Activated CD4-positive, alpha-beta T cell treated with anti-CD3 and anti-CD28 coated beads, Interleukin-2, amount 50 U/mL, for 48 hours (primary cell): ENCODE measurements at places on chromosomes 2 and 18.

DNA sequence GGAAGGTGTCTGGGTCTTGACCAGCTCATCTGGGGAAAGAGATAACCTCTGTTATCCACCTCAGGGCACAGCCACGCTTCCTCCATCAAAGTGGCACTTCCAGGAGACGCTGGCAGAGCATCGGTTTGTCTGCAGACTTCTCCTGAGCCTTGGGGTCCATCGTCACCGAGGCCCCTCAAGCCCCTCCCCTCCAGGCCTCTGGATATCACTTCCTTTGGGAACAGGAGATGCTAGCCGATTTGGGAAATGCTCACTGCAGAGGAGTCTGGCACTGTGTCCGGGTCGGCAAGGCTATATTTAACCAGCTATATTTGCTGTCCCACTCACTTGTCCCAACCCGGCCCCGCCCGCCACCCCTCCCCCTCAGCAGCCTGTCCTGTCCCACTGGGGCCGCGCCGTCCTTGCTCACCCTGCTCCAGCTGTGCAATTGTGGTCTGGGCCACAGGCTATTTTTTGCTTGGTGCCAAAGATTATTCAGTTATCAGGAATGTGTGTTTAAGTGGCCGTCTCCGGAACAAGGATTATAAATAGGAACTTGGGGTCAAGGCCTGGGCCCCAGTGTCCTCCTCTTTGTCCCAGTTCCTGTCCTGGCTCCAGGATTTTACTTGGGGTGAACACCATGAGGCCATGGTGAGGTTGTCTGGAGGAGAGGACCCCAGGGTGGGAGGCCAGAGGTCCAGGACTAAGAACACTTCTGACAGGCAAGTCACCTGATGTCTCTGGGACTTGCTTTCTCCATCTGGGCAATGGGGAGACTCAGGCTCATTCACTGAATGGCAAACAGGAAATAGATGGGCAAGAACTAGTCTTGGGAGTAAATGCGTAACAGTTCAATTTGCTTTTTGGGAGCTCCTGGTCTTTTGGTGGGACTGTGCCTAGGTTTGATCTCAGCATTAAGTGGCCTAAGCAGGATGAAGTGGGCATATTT lies 263.6 kb downstream of the DYSF start:
- no peak for DNase-seq

DNA sequence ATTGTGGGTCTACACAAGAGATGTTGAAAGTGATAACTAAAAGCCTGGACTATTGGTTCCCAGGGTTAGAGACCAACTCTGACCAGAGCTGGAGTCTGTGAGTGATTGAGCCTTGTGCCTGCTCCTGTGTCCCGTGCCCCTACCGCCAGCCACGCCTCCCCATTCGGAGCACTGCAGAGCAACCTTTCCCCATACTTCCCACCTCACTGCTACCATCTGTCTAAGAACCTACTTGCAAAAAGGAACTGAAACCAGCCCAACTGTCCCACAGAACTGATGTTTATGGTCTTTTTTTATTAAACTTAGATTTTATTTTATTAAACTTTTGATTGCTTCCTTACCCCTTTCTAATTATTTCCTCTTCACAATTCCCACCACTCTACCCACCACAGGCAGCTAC lies 300.3 kb upstream of the MGAT5 start:
- DNase-seq = no peak

GRCh38 chr2:63791387-63791786 lies 50.3 kb upstream of the UGP2 start:
- no peak for DNase-seq

DNA sequence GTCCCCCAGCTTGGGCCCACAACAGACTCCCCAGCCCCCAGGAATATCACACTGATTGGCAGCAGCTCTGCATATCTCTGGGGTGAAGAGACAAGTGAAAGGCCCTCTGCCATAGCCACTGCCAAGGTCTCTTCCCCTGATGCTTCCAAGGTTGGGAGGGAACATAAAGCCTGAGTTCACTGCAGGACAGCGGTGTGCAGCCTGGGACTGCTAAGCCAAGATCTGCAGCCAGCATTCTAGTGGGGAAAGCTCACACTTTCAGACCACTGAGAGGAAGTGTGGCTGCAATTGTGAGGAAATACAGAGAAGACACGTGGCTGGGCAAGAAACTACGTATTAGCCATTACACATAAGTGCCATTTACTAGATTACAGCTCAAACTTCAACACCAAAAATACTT lies 100.7 kb downstream of the MAIP1 start:
- DNase-seq = no peak

DNA sequence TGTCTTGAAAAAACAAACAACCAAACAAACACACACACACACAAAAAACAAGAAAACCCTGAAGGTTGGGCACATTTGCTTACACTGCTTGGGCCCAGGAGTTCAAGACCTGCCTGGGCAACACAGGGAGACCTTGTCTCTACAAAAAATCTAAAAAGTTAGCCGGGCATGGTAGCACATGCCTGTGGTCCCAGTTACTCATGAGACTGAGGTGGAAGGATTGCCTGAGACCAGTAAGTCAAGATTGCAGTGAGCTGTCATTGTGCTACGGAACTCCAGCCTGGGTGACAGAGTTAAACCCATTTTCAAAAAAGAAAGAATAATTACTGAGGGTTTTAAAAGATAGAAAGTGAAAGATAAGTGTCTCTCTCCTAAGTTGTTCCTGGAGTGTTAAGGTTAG lies 103.4 kb downstream of the MBD5 start:
- DNase-seq = no peak

DNA sequence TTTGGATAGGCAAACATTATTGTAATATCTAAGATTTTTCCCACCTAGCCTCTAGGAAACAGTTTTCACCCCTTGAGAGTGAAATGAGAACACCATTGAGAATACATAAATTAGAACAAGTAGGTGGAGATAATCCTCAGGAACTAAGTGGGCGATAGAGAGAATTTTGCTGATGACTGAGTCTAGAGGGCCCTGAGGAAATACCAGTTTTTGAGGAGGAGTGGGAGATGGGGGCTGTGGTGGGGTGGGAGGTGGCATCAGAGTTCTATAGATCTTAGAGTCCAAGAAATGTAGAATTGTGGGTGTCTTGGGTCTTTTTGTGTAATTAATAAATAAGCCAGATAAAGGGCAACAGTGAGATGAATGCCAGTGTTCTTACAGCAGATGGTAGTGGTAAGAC lies 11.8 kb downstream of the NCAPH start:
- no peak for DNase-seq

DNA sequence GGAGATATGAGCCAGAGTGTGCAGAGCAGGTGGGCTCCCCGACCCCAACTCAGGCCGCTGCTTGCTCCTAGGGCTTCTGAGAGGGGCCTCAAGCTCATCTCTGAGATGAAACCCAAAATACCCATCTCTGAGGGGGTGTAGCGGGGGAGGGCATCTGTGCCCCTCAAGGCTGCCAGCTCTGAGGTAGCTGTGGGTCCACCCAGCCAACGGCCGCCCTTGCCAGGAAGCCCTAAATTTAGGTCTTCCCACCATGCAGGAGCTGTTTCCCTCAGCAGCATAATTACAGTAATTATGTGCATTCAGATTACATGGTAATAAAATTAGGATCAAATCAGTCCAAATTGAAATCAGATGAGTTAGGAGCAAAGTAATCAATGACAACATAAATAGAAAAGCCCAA lies 97.8 kb upstream of the MCFD2 start:
- no peak for DNase-seq

DNA sequence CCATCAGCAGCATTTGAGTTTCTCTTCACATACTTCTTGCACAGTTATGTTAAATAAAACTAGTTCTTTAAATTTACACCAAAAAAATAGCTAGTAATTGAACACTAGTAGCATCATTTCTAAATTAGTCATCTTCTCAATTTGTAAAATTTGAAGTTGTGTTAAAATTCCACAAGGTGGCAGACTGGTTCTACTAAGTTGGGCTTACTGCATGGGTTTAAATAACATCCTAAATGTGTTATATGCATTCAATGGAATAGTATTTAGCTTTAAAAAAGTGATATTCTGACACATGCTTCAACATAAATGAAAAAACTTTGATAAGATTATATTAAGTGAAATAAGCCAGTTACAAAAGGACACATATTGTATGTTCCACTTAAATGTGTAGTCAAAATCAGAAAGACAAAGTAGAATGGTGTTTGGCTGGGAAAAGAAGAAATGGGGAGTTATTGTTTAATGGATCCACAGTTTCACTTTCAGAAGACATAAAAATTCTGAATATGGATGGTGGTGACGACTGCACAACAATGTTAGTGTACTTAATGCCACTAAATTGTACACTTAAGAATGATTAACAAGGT lies 28.7 kb upstream of the RPRD1A start:
- DNase-seq = no peak

DNA sequence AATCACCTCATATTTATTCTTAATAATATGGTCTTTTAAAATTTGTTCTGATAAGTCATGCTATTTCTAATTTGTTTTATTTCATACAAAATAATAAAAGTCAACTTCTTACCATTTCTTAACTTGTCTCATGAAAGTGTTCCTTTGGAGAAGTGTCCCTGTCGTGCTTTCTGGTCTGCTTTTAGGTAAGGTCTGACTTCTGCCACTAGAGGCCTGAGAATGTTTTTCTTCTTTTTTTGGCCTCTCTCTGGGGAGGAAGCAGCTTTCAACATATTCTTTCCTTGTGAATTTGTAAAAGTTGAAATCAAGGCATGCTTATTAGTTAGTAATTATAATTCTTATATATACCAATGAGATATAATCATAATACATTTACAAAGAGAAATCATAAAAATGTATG lies 39.4 kb downstream of the MAP2 start:
- no peak for DNase-seq

DNA sequence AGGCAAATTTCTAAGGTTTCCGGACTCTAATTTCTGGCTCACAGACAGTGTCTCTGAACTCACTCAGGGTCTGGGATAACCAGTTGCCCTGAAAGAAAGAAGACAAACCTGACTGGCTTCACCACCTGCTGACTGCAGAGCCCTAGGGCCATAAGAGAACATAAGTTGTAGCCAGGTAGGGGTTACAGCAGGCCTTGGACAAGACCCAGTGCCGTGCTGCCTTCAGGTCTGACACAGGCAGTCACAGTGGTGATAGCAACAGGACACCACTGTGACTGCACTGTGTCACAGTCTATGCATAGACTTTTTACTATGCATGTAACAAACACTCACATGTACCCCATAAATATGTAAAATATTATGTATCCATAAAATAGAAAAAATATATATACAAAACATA lies 508.5 kb downstream of the PID1 start:
- DNase-seq = no peak

GRCh38 chr18:77785415-77785975 lies 535.8 kb downstream of the GALR1 start:
- DNase-seq = no peak

GRCh38 chr2:28835781-28836180 lies 25.1 kb downstream of the SPDYA start:
- DNase-seq = no peak

- DNase-seq = no peak
Measured at GRCh38 chr2:62205554-62205953, 9.6 kb downstream of the B3GNT2 start.

DNA sequence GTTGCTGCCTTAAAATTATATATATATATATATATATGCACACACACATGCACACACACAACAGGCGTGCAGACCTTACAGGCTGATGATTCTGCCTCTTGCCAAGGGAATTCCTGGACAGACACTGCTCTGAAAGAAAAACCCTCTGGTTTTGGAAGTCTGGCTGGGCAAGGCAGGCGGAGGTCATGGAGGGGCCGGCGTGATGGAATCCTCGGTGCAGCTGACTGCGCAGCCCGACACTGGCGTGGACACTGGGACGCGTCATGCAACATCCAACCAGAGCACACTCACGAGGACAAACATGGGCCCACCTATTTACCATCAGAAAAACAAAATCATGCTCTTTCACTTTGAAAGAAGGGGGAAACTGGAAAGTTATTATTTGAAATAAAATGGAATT lies 235.3 kb downstream of the ZNF516 start:
- DNase-seq = no peak

GRCh38 chr2:223386189-223386588 lies 216.0 kb downstream of the SCG2 start:
- no peak for DNase-seq

DNA sequence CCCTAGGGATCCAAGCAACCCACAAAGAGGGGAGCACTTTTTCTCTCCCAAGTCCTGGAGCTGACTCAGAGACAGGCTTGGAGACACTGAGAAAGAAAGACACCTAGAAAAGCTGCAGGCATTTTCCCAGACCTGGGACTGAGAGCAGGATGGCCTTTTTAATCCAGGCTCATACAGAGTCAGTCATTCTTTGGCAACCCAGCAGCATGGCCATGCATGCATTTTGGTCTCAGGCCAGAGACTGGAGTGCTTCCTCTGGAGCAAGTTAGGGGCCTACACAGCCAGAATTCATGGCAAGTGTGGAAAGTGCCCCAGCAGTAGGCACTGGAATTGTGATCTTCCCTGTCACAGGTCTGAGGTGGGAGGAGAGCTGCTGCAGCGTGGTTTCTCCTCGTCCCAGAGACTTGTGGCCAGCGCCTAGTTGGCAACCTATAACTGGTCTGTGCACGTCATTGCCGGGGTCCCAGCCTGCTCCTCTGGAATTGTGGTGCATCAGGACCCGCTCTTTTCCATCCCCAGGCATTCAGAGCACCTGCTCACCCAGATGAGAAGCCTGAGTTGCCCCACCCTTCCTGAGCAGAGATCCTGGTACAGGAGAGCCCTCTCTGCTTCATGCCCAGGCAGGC lies 231.9 kb upstream of the RAB6C start:
- no peak for DNase-seq

GRCh38 chr18:59005262-59005661 lies 134.4 kb upstream of the SEC11C start:
- no peak for DNase-seq

DNA sequence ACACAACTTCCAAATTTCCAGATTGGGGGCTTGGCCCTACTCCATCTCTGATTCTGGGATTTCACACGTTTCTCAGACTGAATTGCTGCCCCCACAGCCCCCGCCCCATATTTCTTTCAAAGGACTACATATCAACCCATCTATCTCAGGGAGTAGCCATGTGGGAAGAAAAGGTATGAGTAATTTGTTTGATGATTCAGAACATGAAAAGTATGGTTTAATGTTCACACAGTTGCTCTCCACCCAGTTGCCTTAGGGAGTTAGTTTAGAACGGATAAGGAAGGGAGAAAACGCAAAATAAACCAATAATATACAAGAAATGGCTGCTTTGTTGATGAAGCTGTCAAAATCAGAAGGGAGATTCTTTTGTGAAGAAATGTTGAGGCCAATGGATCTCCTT lies 145.1 kb downstream of the PIEZO2 start:
- DNase-seq = no peak

GRCh38 chr2:150369862-150370261 lies 117.6 kb downstream of the RND3 start:
- no peak for DNase-seq

GRCh38 chr18:49486606-49486952 lies 455 bp downstream of the C18orf32 start:
- no peak for DNase-seq

- DNase-seq = no peak
Measured at GRCh38 chr18:14975431-14975830, 227.5 kb downstream of the ANKRD30B start.

GRCh38 chr2:25971596-25971995 lies 10.7 kb downstream of the KIF3C start:
- DNase-seq = no peak

DNA sequence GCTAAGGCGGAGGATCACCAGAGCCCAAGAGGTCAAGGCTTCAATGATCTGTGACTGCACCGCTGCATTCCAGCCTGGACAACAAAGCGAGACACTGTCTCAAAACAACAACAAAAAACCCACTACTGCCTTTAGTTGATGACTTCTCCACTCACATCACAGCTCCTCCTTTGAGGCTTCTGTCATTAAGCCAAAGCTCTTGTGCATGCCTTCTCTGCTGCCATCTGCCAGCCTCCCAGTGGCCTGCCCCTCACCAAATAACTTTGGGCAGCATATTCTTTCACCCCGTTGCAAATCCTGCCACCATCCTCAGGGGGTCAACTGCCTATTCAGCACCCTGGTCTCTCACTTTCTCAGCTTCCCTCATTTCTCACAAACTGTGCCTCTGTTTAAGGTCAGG lies 27.5 kb downstream of the OSBPL1A start:
- DNase-seq = no peak
